GM12878 (cell line): ENCODE measurements at places on chromosomes 7 and 10. TPM values are rescaled to one million over a fixed set of nuclear protein-coding genes. Genes with fewer than 3 reads are reported as not detected.

The MGMT gene
- 16.5 and 16.9 TPM in 2 replicates for total RNA-seq

DNA sequence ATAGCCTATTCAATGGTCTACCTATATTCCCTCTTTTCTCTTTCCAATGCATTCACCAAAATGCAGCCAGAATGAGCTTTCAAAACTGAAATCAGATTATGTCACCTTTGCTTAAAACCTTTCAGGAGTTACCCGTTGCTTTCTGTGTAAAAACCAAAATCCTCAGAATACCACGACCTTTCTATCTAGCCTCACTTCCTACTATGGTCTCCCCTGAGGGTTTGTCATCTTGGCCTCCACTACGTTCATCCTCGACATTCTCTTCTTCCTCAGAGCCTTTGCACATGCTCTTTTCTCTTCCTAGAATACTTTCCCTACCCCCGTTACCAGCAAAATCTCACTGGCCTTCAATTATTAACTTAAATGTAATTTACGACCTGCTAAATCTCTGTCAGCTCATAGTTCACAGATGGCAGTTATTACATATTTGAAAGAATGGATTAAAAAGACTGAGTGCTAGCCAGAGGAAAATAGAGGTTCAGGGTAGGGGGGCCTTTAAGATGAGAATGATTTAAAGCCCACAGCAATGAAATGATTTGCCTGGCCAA is 380.8 kb upstream of the C7orf33 start:
- DNase-seq, result no peak

GRCh38 chr7:110960811-110961210 is 130.1 kb upstream of the LRRN3 start:
- DNase-seq, result no peak

The TCAF2 gene
- 2.7 and 3.0 TPM in 2 replicates for total RNA-seq

DNA sequence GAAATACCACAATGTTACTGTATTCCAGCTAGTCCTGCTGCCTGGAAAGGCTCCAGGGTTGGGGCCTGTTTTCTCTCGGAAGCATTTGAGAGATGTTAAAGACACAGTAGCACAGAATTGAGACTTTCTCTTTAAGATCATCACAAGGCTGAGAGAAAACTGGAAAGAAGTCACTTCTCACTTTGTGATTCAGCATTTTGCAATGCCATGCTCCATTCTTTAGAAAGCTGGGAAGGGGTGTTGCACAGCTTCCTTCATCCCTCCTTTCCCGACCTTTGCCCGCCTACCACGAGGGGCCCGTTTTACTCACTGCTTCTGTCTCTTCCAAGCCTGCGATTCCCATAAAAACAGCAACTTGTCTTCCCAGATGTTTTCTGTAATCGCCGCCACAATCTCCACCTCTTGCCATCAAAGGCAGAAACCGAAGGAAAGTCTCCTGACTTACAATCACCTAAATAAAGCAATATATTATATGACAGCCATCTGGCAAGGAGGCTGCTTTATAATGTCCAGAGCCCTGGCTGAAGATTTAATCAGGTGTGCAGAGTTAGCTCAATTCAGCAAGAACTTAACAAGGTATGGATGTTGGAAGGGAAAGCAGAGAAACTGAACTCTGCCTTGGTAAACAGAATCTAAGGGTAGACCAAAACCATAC is 18.9 kb downstream of the NOD1 start:
- no peak for DNase-seq

The LIPM gene
- total RNA-seq, result not detected in 2 replicates

DNA sequence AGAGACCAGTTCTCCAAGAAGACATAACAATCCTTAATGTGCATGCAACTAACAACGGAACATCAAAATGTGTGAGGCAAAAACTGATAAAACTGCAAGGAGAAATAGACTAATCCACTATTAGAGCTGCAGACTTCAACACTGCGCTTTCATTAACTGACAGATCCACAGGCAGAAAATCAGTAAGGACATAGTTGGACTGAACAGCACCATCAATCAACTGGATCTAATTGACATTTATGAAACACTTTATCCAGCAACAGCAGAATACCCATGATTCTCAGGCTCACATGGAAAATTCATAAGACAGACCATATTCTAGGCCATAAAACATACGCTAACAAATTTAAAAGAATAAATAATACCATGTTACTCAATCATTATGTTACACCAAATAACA is 21.6 kb upstream of the ATP6V0A4 start:
- DNase-seq, result no peak

DNA sequence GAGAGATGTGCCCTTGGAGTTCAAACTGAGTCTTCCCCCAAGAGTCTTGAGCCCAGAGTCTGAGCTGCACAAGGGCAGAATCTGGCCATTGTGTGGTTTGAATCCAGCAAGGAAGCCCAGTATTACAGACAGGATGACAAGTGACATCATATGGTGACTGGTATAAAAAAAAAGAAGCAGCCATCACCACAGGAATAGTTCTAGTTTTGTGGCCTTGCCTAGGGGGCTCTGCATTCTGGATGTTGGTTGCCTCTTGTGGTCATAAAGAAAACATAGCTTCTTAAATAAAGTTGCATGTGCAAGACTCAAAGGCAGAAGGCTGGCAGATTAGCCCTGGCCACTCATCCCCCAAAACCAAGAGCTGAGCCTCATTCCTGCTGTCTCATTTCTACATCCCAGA is 16.8 kb upstream of the LRRC72 start:
- no peak for DNase-seq

DNA sequence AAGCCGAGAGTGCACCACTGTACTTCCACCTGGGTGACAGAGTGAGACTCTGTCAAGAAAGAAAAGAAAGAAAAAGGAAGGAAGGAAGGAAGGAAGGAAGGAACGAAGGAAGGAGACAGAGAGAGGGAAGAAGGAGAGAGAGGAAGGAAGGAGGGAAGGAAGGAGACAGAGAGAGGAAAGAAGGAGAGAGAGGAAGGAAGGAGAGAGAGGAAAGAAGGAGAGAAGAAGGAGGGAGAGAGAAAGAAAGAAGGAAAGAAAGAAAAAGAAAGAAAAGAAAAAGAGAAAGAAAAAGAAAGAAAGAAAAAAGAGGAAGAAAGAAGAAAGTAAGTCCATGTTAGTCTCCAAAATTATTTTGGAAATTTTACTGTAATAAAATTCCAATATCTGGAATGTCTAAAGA is 33.4 kb upstream of the RSBN1L start:
- DNase-seq, result no peak

DNA sequence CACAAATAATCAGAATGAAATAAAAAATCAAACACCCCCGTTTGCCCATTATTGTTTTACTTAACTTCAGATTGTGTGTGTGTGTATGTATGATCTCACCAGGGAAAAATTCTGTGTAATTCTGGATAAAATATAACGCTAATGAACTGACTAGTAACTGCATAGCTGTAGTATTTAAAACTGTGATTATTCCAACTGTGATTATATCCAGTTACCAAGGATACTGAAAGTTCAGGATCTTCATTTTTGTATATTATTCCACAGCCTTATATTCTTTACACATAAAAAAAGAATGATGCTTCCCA is 2.9 kb downstream of the TWIST1 start:
- no peak for DNase-seq

DNA sequence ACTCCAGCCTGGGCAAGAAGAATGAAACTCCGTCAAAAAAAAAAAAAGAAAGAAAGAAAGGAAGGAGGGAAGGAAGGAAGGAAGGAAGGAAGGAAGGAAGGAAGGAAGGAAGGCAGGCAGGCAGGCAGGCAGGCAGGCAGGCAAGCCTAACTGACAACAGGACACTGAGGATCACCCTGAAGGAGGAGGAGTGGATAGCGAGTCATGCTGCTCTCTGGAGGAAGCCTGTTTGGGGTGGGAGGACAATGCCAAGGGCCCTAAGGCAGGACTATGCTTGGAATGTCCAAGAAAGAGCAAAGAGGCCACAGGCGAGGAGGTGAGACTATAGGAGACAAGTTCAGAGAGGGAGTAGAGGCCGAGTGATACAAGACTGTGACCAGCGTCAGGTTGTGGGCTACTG is 107.0 kb upstream of the PARD3 start:
- DNase-seq, result no peak

The NEUROG3 gene
- not detected in 2 replicates for total RNA-seq

The ASB15 gene
- not detected in 2 replicates for total RNA-seq

DNA sequence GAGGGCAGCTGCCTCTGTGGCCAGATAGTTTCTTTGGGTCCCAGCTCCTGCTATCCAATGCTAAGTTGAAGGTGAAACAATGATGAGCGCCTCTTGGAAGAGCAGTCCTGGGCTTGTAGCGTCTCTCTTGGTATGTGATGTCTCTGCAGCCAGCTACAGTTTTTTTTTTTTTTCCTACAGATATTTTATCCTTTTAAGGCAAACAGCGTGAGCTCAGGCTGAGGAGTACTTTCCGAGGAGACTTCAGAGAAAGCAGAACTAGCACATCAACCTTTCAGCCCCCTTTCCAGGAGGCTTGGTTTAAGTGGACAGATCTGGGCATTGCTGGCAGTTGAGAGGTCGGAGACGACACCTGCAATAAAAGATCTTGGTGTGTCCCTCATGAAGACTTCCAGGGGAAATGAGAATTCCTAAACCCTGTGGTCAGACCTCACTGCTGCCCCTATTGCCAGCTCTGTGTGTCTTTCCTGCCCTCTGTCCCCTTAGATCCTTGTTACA is 9.1 kb downstream of the PRKG1 start:
- DNase-seq, result no peak

DNA sequence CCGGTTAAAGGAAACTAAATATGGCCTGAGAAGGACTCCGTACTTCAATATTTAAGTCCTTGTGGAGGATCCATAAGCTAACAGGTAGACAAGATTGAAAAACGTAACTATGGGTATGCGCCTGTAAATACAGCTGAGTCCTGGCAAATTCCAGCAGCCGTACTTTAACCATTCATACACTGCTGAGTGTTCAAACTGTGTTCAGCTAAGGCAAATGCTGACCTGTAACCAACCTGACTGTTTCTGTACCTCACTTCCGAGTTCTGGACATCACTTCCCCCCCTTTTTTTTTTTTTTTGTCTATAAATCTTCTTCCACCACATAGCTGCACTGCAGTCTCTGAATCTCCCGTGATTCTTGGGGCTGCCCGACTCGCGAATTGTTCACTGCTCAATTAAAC is 69.1 kb downstream of the SRPK2 start:
- peak; percentile 31 for DNase-seq

The CH25H gene
- total RNA-seq, result not detected in 2 replicates

The MMP21 gene
- total RNA-seq, result not detected in 2 replicates

DNA sequence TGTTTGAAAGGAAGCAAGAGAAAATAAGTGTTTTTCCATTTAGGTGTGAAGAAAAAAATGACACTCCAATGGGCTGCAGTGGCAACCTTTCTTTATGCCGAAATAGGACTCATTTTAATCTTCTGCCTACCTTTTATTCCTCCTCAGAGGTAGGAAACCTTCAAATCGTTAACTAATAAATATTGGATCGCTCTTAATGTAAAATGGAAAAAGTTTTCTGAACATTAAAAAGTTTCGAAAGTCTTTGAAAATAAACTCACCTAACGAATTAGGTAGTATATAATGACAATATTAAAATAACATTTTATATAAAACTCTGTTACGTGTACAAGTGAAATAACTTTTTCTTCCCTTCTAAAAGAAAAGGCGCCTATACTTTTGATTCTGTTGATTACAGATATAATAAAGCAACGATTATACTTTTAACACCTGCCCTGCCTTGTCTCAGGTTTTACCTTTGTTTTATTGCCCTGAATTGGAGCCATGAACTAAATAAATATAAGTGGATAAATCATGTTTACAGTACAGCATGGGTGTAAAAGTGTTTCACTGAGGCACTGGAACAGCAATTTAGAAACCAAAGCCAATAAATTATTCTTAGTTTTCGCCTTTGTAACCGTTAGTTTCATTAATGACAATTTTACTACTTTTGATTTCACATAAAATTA is 804 bp downstream of the BCAP29 start:
- no peak for DNase-seq

GRCh38 chr10:128052696-128053095 is 73.5 kb downstream of the MKI67 start:
- DNase-seq, result no peak

- no peak for DNase-seq
These were observed 62.4 kb upstream of the WAPL start for GRCh38 chr10:86583983-86584382.

- no peak for DNase-seq
These were observed 3.1 kb upstream of the ETV1 start for GRCh38 chr7:13992596-13992964.

- no peak for DNase-seq
These were observed 12.9 kb upstream of the ABCA13 start for GRCh38 chr7:48158404-48158803.

GRCh38 chr7:70066844-70067243 is 468.6 kb downstream of the AUTS2 start:
- no peak for DNase-seq

The TBX20 gene
- not detected in 2 replicates for total RNA-seq

DNA sequence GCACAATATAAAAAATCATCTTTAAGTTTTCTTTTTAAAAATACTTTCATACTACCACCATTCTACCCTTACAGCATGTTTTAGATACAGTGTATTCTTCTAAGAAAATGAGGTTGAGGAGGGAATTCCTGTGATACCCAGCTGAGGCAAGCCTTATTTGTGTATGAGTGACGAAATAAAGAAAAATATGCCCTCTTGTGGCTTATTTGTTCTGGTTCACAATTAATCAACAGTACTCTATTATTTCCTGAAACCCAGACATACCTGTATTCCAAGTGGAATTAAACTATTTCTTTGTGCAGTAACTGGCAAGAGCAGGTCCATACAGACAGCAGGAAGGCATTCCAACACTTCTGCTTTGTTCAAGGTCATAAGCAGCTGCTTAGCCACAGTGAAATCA is 4.5 kb upstream of the SEMA3D start:
- DNase-seq, result no peak

The PODXL gene
- 0.59 and 0.66 TPM in 2 replicates for total RNA-seq

GRCh38 chr7:46675456-46675855 is 754.4 kb upstream of the IGFBP3 start:
- DNase-seq, result no peak

- no peak for DNase-seq
These were observed 118.8 kb downstream of the CDK6 start for GRCh38 chr7:92717623-92717992.
